ENCODE measurements at places on chromosomes 6 and 20.

GRCh38 chr6:41786451-41787218 lies 859 bp upstream of the TOMM6 start:
- DNase-seq: peak; percentile 94

GRCh38 chr20:47991875-47992488 lies 206.7 kb upstream of the SULF2 start:
- DNase-seq: no peak

GRCh38 chr6:113437566-113437965 lies 419.6 kb upstream of the MARCKS start:
- no peak for DNase-seq

DNA sequence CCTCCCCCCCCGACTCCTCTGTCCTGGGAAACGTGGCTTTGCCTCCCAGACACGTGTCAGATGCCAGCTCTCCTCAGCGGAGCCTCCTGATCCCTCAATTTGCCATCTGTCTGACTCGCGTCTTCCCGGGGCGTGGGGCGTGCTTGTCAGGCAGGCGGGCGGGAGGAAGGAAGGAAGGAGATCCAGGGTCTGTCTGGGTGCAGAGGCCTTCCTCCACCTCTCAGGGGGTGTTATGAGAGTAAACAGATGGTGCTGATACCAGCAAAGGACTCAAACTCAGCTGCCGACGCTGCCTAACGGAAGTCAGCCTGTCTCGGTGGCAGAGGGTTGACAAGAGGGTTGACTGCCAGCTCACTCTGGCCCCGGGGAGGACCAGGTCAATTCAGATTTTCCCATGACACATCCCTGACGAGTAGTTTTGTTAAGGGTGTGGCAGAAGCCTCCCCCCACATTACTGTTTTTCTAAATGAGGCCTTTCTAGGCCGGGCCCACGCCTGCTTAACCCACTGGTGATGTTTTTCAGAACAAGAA lies 17.0 kb downstream of the UQCC2 start:
- peak; percentile 58 for DNase-seq

DNA sequence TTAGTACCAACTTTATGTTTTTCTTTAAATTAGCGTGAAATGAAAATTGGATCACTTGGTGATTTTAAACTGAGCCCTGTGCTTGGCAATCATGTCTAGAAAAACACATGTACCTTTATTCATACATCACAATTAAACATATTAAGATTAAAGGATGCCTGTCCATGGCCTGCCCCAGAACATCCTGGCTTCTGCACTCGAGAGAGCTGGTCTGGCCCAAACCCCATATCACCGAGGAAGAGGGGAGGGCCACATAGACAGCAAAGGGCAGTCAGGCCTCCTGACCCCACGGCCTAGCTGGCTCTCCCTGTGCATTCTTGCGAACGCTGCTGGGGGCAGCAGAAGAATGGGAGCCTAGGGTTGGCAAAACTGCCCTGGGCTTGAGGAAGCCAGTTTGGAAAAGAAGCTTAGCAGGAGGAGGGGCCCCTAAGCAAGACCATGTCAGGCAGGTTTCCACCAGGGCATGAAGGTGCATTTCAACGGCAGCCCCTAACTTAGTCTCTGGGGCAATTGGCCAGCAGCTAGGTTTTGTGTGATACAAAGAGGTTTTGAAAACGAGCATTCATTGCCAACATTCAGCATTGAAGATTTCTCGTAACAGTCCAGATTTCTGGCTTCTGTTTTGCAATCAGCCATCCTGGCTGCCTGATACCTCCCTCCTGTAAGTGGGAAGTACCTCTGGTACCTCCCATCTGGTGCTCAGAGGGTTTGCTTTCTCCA lies 8.6 kb downstream of the BPIFB3 start:
- no peak for DNase-seq

GRCh38 chr6:160376445-160376844 lies 28.3 kb downstream of the SLC22A3 start:
- DNase-seq: no peak

GRCh38 chr6:109760208-109760607 lies 69.1 kb downstream of the FIG4 start:
- no peak for DNase-seq

All from CD4-positive, alpha-beta T cell (primary cell).